Cardiac muscle cell (in vitro differentiated cells and primary cell): ENCODE measurements at places on chromosomes 2 and 18.

- DNase-seq, result no peak
Measured at GRCh38 chr2:172350839-172351479, 76.4 kb upstream of the ITGA6 start.

GRCh38 chr2:216086207-216086893 lies 4.6 kb downstream of the TMEM169 start:
- DNase-seq, result no peak

DNA sequence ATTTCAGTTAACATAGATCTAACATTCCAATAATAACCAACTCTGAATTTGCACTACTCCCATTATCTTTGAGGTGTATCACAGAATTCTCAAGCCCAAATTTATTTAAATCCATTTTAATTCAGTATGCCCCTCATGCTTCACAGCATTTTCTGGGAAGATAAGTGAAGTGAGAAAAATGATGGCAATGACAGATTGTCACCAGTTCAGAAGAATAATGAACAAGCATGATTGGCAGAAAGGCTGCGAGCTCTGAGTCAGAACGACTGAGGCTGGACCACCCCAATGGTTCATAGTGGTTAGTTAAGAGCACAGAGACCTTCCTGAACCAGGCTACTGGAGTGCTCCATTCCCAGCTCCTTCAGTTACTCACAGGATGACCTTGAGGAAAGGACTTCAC lies 4.9 kb downstream of the SPRED2 start:
- DNase-seq, result no peak

DNA sequence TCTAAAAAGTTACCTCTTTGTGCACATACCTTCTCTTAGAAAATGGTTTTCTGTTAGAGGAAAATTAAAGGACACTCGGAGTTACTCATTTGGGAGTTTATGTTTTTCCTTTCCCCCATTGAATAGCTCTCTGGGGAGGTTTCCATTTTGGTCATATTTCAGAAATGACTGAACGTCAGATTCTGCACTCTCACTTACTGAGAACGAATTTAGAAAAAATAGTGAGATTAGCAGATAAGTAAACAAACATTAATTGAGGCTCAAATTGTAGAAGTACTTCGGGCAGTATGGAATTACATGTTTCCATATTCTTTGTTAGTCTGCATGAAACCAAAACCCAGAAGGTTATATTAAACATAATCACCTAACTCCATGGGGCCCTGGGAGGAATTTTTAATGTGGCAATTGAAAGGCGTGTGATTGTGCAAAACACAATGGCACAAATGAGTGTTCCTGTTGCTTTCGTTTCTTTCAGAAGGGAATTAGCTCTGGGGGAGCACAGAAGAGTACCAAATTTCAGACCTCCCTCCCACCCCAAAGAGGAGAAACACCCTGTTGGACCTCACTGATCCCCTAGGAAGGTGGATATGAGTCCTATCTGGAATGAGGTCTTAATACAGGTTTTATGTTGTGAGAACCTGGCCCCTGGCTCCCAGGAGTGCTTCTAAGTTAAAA lies 212.3 kb downstream of the BCL2 start:
- no peak for DNase-seq

DNA sequence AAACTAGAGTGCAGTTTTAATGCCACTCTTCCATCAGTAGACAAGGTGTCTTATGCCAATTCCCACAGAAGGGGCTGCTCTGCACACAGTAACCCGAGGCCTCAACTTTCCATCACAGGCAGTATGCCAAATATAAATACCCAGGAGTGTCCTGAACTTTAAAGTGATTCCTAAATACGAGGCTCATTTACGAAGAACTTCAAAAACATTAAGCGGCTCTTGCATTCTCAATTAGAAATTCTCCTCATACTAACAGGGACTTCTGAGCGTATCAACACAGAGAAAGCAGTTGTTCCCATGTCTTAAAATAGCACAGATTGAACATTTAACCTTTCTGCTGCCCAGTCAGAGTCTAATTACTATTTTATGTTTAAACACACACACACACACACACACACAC lies 638.6 kb downstream of the ERBB4 start:
- DNase-seq, result no peak

- DNase-seq, result peak; percentile 67
Measured at GRCh38 chr2:143284087-143284675, 155.0 kb downstream of the ARHGAP15 start.

DNA sequence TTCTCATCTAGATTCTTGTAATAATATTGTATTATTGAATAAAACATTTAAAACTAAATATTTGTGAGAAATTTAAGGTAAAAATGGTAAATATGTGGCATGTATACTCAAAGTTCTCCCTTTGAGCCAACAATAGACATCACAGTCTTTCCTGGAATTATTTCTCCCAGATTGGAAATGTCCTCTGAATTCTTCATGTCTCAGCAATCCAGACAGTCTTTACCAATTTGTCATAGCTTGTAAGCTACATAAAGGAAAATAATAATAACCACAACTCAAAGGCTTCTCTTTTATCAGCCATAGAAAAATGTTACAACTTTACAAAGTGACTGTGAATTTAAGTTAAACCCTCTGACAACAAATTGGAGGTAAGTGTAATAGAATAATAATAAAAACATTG lies 784.9 kb downstream of the EPHA4 start:
- no peak for DNase-seq

- DNase-seq, result no peak
Measured at GRCh38 chr2:105686588-105686987, 58.1 kb upstream of the NCK2 start.

DNA sequence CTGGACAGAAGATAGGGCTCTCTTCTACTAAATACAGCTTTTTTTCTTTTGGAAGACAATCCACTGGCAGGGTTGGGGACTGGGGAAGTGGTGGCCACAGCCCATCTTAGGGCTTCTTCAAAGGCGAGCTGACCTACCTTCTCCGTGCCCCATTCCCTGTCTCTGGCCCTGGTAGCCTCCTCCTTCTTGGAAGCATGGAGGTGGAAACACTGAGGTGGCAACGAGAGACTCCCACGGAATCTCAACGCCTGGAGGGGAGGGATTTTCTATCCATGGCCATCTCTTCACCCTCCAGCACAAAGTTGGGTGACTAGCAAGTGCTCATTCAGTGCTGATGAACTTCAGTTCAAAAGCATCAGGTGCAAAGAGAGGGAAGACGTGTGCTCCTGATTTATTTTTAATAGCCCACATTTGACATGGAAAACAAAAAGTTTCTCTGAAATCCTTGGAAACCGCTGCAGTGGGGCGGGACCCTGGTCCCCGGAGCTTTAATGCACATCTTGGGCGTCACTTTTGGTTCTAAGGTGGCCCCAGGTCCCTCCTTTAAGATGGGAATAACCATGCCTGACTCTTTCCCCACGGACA lies 633 bp upstream of the ARMC9 start:
- no peak for DNase-seq

DNA sequence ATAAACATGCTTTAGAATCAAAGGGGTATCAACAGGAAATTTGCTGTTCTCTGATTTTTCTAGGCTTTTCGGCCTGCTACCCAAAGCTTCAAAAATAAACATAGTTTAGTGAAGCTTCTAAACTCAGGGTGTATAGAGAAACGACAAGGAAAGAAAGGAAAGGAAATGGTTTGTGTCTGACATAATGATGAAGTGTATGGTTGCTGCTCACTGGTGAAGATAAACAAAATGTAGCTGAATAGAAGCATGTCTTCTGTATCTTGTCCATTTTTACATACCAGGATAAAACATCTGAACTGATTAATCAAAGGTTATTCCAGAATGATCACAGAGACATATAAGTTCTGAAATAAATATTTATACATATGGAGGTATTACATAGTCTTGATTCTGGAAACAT lies 1324.6 kb upstream of the NRXN1 start:
- no peak for DNase-seq

- peak; percentile 22 for DNase-seq
Measured at GRCh38 chr18:56305583-56305982, 332.8 kb downstream of the TXNL1 start.

DNA sequence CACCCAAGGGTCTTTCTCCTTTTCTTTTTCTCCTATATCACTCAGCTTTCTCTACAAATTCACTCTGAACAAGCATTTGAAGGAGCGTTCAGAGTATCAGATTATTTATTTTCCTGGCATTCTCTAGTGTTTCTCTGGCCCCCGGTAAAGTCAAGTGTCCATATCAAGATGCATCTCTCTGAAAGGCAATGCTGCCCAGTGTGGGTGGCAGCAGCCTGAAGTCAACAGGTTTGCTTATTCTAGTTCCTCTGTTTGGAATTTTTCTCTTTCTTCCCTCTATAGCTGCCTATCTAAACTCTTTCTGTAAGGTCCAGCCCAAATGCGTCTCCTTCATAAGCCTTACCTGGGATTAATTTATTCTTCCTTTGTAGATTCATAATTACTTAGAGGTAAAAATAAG lies 526.2 kb upstream of the TNP1 start:
- DNase-seq, result no peak

- DNase-seq, result peak; percentile 81
Measured at GRCh38 chr2:98649135-98649991, 41.0 kb downstream of the UNC50 start.

DNA sequence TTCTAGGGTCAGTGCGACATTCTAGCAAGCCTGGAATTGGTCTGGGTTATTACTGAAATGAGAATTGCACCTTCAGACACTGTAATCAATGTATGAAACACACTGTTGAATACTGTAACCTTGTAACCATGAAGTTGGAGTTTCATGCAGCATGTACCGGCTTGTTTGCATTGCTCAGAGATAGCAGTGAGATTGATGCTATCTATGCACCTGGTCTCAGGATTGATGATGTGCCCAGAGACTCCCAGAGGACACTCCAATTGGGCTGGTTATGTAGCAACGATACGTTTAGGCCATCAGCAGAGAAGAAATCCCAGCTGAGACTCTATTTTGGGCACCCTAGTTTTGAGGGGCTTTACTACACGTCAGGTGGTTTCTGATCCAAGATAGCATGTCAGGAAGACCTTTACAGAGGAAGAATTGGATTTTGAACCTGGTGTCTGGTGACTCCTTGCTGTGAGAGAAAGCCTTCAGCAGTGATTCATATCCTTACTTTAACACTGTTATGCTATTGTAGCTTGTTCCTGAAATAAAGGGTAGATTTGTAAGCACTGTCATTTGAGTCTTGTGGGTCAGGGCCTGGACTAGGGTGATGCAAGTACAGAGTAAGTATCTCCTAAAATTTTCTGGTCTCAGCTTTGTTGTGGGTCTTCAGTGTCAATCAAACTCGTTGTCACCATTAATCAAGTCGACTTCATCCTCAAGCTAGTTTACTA lies 305.1 kb upstream of the GULP1 start:
- DNase-seq, result no peak

GRCh38 chr2:165192729-165193128 lies 11.1 kb downstream of the SCN3A start:
- no peak for DNase-seq

DNA sequence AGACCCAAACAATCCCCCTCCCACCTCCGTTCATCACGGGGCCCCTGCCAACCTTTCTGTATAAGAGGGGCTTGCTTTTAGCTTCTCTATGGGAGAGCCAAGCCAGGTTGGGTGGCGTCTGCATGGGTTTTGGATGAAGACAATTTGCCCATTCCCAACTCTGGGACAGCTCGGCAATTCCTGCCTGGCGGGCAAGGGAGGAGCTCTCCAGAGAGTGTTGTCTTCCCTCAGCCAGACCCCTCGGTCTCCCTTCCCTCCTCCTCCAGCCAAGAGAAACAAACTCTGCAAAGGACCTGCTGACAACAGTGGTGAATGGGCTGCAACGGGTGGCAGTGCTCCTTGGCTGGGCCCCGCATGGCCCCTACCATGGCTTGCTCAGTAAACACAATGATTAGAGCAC lies 267.2 kb upstream of the HDAC4 start:
- DNase-seq, result no peak

DNA sequence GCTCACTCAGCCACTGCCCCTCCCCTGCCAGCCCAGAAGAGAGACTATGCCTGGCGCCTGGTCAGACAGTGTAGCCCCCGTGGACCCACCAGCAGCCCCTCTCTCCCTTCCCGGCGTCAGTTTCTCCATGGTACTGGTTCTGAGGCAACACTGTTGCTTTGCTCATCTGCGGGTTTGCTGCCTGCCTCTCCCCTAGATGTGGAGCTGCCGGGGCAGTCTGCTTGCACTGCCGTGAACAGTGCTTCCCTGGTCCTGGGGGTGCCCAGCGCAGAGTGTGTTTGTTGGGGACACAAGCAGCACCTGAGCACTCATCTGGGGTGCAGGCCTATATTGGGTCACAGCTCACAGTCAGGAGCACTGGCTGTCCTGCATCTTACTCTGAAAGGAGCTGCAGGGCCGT lies 309.9 kb downstream of the NDUFA10 start:
- no peak for DNase-seq

- DNase-seq, result peak; percentile 93
Measured at GRCh38 chr2:118855451-118856279, 8.2 kb upstream of the EN1 start.

DNA sequence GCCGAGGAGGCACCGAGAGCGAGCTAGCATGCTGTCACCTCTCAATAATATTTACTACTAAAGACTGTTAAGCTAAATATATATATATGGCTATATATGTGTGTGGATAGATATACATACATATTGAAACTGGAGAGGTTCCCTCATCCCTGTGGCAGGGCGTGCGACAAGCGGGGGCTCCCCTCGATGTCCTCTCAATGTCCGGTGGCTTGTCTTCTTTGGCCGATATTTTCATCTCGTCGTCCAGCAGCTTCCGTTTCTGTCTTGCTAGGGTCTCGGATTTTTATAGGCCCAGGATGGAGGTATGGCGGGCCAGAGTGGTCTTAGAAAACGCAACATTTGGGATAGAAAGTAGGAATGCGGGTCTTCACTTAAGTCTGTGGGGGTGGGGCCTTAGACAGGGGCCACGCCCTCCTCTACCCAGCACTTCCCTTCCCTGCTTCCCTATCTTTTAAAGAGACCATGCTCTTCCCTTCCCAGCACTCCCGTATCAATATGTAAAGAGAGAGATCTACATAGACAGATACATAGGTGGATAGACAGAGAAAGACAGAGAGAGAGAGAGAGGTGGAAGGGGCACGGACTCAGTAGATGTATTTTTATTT lies 866.8 kb downstream of the DSC3 start:
- DNase-seq, result no peak

- DNase-seq, result peak; percentile 9
Measured at GRCh38 chr2:138779781-138780445, at the start of gene NXPH2. TSS of gene NXPH2 (minus strand) at chr2:138780390. CDS start at chr2:138780241, 149 bp downstream.

DNA sequence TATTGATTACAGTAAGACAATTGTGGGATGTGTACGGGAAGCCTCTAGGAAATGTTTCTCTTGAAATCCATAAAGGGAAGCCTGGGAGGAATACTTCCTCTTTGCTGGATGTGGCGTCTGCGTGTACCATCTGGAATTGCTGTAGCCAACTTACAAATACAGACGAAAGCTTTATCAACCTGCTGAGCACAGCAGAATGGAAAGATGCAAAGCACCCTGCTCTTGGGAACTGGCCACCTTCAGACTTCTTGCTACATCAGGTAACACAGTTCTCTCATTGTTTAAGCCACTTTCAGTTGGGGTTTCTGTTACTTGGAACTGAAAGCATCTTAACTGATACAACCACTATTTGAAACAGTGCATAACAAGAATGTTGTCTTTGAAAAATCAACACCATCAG lies 213.8 kb downstream of the HRH4 start:
- no peak for DNase-seq
